ENCODE measurements at places on chromosomes 16 and 17. TPM values are rescaled to one million over a fixed set of nuclear protein-coding genes. Genes with fewer than 3 reads are reported as not detected.

KRTAP9-7 gene
- total RNA-seq = not detected

ZP2 gene
- total RNA-seq = not detected

CRYBA1 gene
- total RNA-seq = not detected

NLGN2 gene
- 17.5 TPM for total RNA-seq

KRTAP2-1 gene
- not detected for total RNA-seq

SECTM1 gene
- total RNA-seq = 2.1 TPM

CA7 gene
- total RNA-seq = not detected

CD19 gene
- total RNA-seq = not detected

ZNF689 gene
- 8.4 TPM for total RNA-seq

ADORA2B gene
- total RNA-seq = 10.7 TPM

SDK2 gene
- total RNA-seq = 1.7 TPM

TEX19 gene
- 0.49 TPM for total RNA-seq

All from A549 treated with AZD2906 at 1 μM for 4 hours (cell line).